ENCODE measurements at places on chromosomes 4 and X.

GRCh38 chrX:39309721-39310152 lies 508.5 kb downstream of the MID1IP1 start:
- peaks cover 57% of the 10 kb centered on the region for H3K4me1 ChIP-seq
- peak; percentile 83 for DNase-seq
- H3K36me3 ChIP-seq: no peaks in the 10 kb centered on the region
- H3K4me3 ChIP-seq: peak overlapping the region; percentile 55

DNA sequence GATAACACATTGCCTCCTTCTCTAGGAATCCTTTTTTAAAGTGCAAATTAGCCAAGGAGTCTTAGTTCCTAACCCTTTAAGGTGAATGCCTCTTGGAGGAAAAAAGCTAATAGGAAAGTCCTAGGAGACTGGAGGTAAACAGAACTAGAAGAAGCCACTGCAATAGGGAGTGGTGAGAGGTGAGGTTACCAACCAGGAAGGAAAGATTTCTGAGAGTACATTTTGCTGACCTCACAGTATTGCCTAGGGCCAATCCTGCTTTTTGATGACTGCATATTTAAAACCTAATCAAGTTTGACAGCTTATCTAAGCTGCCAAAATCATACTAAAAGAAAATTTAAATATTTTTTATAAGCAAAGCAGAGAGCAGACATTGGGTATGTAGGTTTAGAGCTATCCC lies 7.3 kb upstream of the CUL4B start:
- H3K27ac ChIP-seq: no peak overlapping the region
- no peak for DNase-seq
- H3K4me3 ChIP-seq: no peak overlapping the region
- no peaks in the 10 kb centered on the region for H3K36me3 ChIP-seq
- H3K4me1 ChIP-seq: peaks cover 5% of the 10 kb centered on the region

- H3K36me3 ChIP-seq: no peaks in the 10 kb centered on the region
- no peak overlapping the region for H3K27ac ChIP-seq
- no peaks in the 10 kb centered on the region for H3K27me3 ChIP-seq
- no peak for DNase-seq
- peaks cover 5% of the 10 kb centered on the region for H3K4me1 ChIP-seq
- no peak overlapping the region for H3K4me3 ChIP-seq
Measured at GRCh38 chr4:101155945-101156344, 191.4 kb downstream of the PPP3CA start.

- H3K27ac ChIP-seq: no peak overlapping the region
- H3K4me3 ChIP-seq: no peak overlapping the region
- H3K4me1 ChIP-seq: no peaks in the 10 kb centered on the region
- H3K27me3 ChIP-seq: peaks cover 2% of the 10 kb centered on the region
Measured at GRCh38 chr4:81412946-81413495, 58.7 kb downstream of the RASGEF1B start.

DNA sequence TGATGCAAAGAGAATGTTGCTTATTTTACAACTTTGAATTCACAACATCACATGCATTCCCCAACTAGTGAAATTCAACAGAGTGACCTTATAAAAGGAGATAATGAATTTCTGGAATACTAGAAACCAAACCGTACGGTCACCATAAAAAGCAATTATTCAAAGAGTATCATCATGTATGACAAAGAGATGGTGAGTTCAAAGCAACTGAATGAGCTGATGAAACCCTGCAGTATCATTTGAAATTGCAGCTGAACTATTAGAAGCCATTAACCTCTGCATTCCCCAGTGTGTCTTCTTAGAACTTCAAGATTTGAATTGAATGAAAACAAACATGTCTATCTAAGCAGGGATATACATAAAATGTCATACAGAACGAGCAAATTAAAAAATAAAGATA lies 172.4 kb downstream of the SLITRK2 start:
- H3K27me3 ChIP-seq: no peaks in the 10 kb centered on the region
- H3K4me1 ChIP-seq: no peaks in the 10 kb centered on the region
- H3K4me3 ChIP-seq: no peak overlapping the region

- no peaks in the 10 kb centered on the region for H3K4me1 ChIP-seq
- no peak for DNase-seq
- no peak overlapping the region for H3K4me3 ChIP-seq
- H3K36me3 ChIP-seq: no peaks in the 10 kb centered on the region
- H3K27ac ChIP-seq: no peak overlapping the region
- peaks cover 25% of the 10 kb centered on the region for H3K27me3 ChIP-seq
Measured at GRCh38 chr4:141330616-141331015, 109.9 kb downstream of the ZNF330 start.

- no peaks in the 10 kb centered on the region for H3K27me3 ChIP-seq
- peaks cover 8% of the 10 kb centered on the region for H3K36me3 ChIP-seq
- H3K4me1 ChIP-seq: no peaks in the 10 kb centered on the region
- DNase-seq: peak; percentile 17
- no peak overlapping the region for H3K4me3 ChIP-seq
Measured at GRCh38 chrX:149962859-149963757, 24.8 kb upstream of the EOLA2 start.

Data from CD4-positive, CD25-positive, alpha-beta regulatory T cell (primary cell).